ENCODE measurements at places on chromosomes 2 and 18.

GRCh38 chr2:96815326-96816126 lies 542 bp upstream of the CNNM3 start:
- DNase-seq = no peak

DNA sequence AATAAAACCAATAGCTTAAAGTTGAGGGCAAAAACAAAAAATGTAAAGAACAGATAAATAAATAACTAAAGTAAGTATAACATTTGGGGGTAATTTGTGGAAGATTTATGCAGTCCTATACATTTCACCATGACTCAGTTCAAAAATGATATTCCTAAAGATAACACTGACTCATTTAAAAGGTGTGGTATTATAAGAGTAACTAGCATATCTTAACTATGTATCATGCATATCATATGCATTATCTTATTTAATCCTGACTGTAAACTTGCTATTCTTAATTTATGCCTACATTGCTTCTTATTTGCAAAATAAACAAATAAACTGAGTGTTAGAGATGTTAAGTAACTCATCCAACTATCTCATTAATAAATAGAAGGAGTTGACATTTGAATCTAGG lies 726.5 kb upstream of the PKDCC start:
- no peak for DNase-seq

GRCh38 chr2:227389661-227390060 lies 1.9 kb upstream of the SCYGR1 start:
- DNase-seq = no peak

- no peak for DNase-seq
Observed at GRCh38 chr2:88049622-88050021, 6.0 kb downstream of the KRCC1 start.

- DNase-seq = no peak
Observed at GRCh38 chr2:8000870-8001269, 681.0 kb upstream of the ID2 start.

GRCh38 chr2:16948710-16949109 lies 283.1 kb upstream of the CYRIA start:
- no peak for DNase-seq

GRCh38 chr2:584863-585823 lies 92.1 kb downstream of the TMEM18 start:
- DNase-seq = peak; percentile 8

- no peak for DNase-seq
Observed at GRCh38 chr2:203799908-203800307, 67.7 kb upstream of the CTLA4 start.

- DNase-seq = no peak
Observed at GRCh38 chr18:394987-395362, 105.5 kb downstream of the COLEC12 start.

DNA sequence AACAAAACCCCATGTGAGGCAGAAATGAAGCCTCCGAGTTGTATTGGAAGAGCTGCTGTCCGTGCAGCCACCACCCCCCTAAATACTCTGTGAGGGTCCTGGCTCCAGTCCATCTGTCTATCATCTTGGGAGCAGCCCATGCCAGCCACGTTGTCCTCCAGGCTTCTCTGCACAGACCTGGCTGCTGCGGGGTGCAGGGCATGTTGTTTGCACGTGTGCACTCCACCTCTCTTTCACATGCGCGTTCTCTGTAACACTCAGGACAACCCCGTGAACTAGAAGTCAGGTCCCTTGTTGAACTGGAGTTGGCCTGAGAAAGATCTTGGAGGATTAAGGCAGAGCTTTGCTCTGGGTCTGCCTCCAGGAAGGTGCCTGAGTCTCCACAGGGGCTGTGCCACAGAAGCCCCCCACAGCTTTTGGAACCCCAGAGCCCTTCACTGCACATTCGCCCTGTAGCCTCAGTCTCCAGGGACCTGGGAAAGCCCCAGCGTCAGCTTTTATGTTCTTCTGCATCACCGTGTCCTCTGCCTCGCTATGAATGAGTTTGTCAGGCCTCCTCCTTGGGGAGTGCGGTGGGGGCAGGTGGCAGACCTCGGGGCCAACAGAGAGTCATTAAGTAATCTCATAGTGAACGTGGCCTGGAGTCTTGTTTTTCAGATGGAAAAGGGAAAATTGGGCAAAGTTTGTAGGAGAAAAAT lies 16.6 kb downstream of the RTP5 start:
- no peak for DNase-seq

- no peak for DNase-seq
Observed at GRCh38 chr2:83565181-83565580, 893.9 kb downstream of the SUCLG1 start.

GRCh38 chr18:60831971-60832370 lies 459.4 kb upstream of the MC4R start:
- no peak for DNase-seq

DNA sequence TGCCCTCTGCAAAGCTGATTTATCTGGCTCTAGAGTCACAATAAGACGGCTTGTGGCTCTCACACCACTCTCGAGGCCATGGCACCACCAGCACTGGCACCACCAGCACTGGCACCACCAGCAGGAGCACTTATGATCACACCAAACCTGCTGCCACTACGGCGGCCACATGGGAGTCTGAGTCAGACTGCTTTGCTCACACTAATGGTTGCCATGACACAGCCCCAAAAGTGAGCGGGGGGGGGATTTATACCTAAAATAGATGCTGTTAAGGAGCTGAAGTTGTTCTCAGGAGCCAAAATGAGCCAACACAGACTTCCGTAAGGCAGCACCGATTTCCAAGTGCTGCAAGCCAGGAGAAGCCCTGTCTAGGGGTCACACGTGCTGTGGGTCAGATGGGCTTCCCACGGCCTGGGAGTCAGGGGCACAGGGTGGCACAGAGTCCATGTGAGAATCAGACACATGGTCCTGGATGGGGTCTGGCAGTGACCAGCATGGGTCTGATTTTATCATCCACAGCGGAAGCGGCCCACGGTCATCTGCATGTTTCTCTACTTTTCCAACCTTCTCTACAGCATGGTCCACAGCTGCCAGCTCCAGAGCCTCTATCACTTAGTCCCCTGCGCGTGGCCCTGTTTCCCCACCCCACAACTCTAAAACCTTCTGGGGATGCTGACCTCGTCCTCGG lies 16.7 kb downstream of the DNMT3A start:
- DNase-seq = no peak

DNA sequence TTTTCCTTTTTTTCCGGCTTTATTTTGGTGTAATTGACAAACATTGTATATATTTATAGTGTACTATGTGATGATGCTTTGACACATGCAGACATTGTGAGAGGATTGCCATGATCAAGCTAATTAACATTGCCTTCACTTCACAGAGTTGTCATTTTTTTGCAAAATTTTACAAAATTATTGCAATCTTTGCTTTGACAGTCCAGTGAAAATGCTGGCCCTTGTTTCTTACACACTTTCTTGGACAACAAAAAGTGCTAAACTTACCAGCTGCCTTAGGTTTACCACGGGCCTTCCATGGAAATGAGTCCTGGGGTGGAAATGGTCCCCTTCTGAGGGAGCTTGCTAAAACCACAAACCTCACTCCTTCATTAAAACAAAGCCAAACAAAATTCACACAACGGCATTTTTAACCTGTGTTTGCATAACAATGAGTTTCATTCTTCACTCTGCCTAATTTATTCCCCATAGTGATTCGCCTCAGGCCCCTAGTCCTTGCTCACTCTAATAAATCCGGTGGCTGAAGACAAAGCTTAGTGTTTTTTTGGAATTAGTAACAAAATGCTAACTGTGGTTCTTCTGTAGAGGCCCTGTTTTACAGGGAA lies 32.2 kb downstream of the LINC00305 start:
- no peak for DNase-seq

GRCh38 chr2:73984922-73985307 lies 205 bp downstream of the TET3 start:
- peak; percentile 54 for DNase-seq

DNA sequence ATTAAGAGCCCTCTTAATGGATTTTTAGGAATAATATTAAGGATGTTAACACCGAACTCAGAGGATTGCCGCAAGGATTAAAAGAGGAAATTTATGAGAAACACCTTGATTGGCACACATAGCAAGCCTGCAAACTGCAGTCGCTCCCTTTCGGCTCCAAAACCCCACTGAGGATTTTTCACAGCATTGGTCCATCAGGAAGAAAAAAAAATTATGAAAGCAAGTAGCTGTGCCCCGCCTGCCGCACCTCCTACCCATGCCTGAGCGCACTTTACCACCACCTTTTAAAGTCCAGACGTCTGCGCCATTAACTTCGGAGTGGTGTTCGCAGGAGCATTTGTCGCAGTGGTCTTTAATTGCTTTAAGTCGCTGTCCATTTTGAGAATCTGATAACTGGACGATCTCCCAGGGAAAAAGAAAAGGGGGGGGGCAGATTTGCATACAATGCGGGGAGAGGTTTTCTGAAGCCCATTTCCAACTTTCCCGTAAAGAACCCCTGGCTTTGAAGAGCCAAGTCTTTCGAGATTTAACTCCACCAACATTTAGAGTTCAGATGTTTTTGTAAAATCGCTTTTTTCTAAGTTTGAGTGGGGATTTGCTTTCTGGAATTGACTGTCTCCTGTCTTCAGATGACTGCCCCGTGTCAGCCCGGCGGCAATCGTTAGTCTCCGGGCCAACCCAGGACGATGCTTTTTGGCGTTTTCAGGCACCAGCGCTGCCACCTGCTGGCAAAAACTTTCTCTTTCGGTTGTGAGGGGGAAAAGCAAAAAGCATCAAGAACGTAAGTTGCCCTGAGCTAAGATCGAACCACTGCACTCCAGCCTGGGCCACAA lies 913 bp upstream of the TRABD2A start:
- peak; percentile 71 for DNase-seq

- no peak for DNase-seq
Observed at GRCh38 chr18:46424898-46425297, 232.1 kb downstream of the LOXHD1 start.

DNA sequence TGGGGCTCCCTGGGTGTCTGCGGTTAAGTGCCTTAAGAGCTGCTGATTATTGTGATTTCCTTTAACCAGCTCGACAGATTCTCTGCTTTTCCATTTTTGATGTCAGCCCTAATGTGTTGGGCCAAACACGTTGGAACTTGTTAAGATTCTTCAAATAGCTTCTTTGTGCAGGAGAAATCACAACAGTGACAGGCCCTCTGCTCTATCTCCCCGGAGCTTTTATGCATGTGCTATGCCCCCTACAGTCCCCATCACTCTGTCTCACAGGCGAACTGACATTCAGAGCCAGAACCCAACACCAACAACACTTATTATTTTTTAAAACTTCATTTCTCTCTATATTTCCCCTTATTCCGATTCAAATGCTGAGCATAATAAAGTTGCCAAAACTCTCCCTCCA lies 371.7 kb upstream of the CELF4 start:
- DNase-seq = no peak

GRCh38 chr2:219297766-219298456 lies 11.3 kb downstream of the PTPRN start:
- no peak for DNase-seq

DNA sequence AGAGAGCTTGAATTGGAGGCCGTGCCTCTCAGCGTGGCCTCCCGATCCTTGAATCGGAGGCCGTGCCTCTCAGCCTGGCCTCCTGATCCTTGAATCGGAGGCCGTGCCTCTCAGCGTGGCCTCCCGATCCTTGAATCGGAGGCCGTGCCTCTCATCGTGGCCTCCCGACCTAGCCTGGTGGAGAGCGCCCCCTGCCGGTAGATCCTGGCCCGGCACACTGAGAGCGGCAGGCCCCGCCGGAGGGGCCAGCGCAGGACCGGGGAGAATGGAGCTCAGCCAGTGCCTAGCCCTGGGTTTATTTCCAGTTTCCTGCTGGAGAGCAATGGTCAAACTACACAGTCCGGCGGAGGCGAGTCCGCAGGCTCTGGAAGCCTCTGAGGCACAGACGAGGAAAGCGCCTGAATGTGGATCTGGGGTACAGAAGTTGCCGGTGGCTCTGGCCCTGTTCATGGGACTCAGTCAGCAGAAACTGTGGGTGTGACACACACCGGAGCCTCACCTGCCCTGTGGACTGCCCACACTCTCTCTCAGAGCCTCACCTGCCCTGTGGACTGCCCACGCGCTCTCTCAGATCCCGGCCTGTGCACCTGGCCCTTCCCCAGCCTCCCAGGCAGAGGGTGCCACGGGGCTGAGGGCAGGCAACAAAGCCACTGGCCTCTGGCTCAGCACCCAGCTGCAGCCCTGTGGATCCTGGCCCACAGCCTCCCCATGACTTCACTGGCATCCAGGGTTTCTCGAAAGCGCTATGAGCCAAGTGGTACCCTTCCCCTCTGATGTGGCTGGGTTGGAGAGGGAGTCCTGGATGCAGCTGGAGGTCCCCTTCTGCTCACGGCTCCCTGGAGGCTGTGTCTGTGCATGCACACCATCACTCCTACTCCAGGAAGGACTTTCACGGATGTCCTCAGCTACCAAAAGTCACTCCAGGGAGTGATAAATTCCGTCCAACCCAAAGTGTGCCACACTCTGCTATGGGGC lies 1.5 kb downstream of the IL36B start:
- no peak for DNase-seq

- no peak for DNase-seq
Observed at GRCh38 chr18:11134940-11135339, 14.4 kb downstream of the PIEZO2 start.
